WTC11 (cell line): ENCODE measurements at places on chromosomes 1 and 21. TPM values are rescaled to one million over a fixed set of nuclear protein-coding genes. Genes with fewer than 3 reads are reported as not detected.
A peak's percentile ranks its signal among the peaks of the same experiment; 100 is the strongest.

DNA sequence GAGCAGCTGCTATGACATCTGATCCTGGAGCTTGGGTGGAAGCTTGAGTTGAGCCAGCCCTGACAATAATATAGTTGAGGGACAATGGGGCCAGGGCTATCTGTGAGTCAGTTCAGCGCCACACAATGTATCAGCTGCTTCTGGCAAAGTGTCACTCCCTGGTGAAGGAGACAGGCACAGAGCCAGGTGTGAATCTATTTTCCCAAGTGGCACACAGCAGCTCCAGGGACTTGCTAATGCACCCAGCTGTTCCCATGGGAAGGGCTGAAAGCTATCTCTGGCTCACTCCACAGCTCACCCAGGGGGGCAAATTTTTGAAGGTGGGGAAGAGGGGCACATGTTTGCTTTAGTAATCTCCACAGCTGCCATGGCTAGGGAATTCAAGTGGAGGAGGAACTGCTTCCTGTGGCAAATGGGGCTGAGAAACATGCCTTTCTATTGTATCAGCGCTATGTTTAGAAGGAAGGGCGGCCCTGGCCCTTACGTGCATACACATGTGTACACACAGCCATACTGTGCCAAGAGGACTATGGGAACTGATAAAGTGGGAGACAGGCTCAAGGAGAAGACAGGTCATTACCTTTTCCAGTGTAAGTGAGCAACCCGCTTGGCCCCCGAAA, 2.2 kb downstream of the CYB5R1 start:
- DNase-seq: no peak

GRCh38 chr1:54588377-54588776, 34.9 kb downstream of the FAM151A start:
- no peak for DNase-seq

GRCh38 chr1:22262583-22262982, 119.7 kb upstream of the WNT4 start:
- DNase-seq: peak; percentile 59

DNA sequence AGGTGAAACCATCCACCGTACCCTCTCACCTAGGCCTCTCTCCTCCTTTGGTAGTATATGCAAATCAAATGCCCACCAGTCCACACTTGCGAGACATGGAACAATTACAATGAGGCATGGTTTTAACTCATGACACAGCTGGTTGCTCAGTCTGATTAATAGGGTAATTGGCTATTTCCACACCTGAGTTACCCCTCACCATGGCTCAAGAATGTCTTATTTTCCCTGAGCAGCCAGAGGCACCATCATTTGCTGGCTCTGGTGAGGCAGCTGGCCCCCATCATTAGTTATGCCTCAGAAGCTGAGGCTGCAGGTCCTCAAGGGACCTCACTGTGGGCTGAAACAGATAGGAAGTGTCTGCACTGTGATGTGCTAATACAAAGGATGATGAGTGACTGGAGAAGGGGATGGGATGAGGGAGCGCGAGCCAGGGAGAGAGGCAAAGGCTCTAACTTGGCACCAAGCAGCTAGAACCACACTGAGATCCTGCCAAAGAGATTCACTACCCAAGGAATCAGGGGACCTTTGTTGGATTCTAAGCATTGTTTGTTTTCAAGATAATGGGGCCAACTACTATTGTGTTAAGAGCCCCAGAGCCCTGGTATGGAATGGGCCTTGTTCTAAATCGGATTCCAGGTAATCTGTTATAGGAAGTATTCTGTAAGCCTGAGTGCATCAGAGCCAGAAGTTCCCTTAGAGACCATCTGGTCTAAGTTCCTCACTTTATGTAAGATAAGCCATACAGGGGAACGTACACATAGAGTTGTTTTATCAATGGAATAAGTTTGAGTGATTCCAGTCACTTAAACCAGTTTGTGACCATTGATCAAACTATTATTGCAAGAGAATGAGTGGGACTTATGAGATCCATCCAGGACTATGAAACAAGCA, 80.0 kb upstream of the CNTN2 start:
- no peak for DNase-seq

- no peak for DNase-seq
Observed at GRCh38 chr1:115912116-115912515, 64.2 kb upstream of the SLC22A15 start.

DNA sequence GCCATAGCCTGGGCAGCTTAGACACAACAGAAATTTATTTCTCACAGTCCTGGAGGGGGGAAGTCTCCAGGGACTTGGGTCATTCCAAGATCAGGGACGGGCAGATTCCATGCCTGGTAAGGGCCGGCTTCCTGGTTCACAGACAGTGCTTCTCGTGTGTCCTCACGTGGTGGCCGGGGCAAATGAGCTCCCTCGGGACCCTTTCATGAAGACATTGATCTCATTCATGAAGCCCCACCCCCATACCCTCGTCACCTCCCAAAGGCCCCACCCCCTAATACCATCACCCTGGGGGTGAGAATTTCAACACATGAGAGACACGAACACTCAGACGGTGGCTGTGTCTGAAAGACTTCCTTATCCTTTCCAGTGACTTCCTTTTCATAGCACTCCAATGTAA, 51.5 kb downstream of the ACOT7 start:
- DNase-seq: no peak

DNA sequence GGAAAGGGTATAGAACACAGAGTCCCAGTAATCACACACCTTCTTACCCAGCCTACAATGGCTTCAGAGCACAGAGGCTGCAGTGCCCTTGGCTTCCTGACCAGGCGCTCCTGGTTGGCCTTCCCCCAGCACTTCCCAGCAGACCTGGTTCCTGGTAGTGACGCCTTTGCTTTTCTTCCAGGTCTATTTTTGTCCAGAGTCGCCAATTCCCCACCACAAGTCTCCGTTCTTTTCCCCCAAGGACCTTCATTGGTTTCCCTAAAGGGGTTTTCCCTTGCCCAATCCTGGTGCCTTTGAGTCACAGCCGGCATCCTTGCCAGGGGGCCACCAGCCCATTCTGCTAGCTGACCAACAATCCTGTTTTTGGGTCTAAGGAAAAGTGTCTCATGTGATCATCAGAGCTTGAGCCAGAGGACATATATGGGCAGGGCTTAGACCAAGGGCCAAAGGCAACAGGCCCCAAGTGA, 84.8 kb downstream of the KCNJ15 start:
- no peak for DNase-seq

- no peak for DNase-seq
Observed at GRCh38 chr1:231172411-231172810, 10.6 kb downstream of the TRIM67 start.

DNA sequence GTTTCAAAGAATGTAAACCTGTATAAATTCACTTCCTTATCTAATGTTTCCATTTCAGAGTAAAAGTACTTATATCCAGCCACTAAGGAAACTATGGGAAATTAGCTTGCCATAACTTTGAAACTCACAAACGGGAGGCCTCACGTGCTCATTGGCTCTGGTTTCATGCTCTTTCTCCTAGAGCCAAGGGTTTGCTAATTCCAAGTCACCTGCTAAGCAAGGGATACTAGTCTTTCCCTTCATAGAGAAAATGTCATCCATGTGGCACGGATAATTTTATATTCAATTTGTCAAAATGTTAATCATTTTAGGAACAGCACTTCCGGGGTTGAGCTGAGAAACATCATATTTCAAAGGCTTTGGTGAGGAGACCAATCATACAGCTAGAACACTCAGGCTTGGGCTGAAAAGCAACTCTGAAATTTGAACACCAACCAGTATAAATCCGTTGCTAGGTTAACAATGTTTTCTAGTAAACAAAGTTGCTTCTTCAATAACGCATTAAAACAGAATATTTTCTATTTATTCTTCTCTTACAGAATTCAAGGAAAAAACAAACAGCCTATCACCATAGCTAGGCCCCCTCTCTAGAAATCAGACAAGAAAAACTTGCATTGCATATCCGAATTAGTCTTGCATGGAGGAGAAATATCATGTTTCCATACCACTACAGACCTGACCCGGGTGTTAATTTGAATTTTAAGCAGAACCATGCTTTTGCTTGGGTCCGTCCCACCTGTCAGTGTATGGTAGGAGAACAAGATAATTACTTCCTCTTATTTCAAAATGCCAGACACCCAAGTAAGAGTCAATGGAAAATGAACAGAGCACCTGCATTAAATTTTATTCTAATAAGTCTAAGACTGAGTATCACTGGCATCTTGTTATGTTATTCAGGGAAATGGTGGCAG, 196.1 kb upstream of the ESRRG start:
- no peak for DNase-seq

DNA sequence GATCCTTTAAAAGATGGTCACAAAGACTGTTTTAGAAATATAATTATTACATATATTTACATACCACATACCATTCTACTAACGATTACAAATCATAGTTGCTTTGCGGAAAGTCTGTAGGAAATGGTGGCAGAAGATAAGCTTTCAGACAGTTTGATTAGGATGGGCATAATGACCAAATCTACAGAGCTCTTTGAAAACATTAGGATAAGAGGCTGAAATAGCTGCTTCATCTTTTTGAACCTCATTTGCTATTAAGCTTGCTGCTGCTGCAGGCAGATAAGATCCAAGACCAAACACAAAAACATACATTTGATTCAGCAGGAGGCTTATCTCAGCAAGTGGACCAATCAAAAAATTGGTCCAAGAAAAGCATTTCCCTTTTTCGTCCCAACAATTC, 47.1 kb downstream of the DDAH1 start:
- no peak for DNase-seq

GRCh38 chr1:90192408-90192807, 197.5 kb downstream of the ZNF326 start:
- DNase-seq: no peak

DNA sequence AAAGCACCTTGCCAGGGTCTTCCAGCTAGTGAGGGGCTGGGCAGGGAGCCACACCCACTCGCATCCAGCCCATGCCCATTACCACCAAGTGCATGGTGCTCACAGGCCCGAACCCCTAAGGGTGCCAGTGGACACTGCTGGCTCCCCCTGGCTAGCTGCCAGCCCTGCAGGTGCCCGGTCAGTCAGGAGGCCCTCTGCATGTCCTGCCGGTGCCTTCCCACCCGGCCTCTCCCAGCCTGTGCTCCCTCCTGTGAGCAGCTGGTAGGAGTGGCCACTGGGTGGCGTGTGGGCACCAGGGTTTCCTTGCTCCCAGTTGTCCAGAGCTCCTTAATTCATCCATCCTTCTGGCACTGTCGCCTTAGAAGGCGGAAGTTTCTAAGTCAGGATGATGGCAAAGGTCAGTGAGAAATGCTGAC, 33.4 kb downstream of the QSOX1 start:
- DNase-seq: peak; percentile 81

GRCh38 chr1:147577033-147577773, 35.9 kb downstream of the BCL9 start:
- no peak for DNase-seq

- no peak for DNase-seq
Observed at GRCh38 chr1:90384193-90384592, 332.9 kb downstream of the BARHL2 start.

- no peak for DNase-seq
Observed at GRCh38 chr1:183161391-183161790, 24.7 kb upstream of the LAMC2 start.

- no peak for DNase-seq
Observed at GRCh38 chr21:33428669-33429068, 25.5 kb downstream of the IFNGR2 start.

GRCh38 chr1:7482772-7483495, 288.2 kb upstream of the VAMP3 start:
- DNase-seq: no peak

DNA sequence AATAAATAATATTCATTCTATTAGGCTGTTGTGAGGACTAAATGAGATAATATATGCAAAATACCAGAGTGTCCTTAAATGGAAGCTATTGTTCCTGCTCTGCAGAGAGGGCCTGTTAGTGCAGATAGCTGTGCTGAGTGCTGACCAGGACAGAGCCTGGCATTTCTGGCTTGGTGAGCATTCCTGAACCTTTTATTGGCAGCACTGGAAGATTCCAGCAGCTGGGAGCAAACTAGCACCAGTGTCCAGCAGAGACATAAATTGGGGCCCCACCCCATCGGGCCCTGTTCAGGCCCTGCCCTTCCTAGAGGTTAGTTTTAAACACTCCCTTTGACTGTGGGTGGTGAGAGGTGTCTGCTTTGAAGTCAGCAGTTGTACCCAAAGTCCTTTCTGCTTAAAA, 85.9 kb upstream of the GADD45A start:
- no peak for DNase-seq

DNA sequence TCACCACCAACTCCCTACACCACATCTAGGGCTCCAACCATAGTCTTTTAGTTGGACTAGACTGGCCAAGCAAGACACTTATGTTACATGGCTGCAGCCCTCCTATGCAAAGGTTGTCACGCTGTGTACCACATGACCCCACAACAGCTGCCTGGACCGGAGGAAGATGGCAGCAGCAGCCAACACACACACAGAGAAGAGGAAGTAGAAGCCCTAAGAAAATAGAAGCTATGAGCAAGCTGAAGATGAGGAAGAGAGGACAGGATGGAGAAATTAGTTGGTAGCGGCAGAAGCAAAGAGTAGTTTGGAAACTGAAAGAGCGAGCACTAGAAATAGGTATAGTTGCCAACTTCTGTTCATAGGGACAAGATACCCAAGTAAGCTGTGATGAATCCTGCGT, 60.8 kb upstream of the RALGPS2 start:
- no peak for DNase-seq

Gene NTPCR
- 102 to 109 TPM (median 103 TPM) in 3 replicates for total RNA-seq

Gene GFI1
- total RNA-seq: 0.18 to 0.46 TPM (median 0.35 TPM) in 3 replicates

Gene SMPDL3B
- 25.9 to 31.6 TPM (median 26.5 TPM) in 3 replicates for total RNA-seq

Gene RXFP4
- total RNA-seq: not detected in 3 replicates

Gene TRIM67
- total RNA-seq: not detected in 3 replicates
